ENCODE measurements at places on chromosomes 11 and 22. TPM values are rescaled to one million over a fixed set of nuclear protein-coding genes. Genes with fewer than 3 reads are reported as not detected.
A peak's percentile ranks its signal among the peaks of the same experiment; 100 is the strongest.

The MPPED2 gene
- not detected for total RNA-seq

The SLC6A5 gene
- total RNA-seq: not detected

The KRTAP5-11 gene
- not detected for total RNA-seq

The ZC3H12C gene
- total RNA-seq: 10.2 TPM

The MPZL3 gene
- total RNA-seq: 8.7 TPM

The BAIAP2L2 gene
- total RNA-seq: 1.0 TPM

DNA sequence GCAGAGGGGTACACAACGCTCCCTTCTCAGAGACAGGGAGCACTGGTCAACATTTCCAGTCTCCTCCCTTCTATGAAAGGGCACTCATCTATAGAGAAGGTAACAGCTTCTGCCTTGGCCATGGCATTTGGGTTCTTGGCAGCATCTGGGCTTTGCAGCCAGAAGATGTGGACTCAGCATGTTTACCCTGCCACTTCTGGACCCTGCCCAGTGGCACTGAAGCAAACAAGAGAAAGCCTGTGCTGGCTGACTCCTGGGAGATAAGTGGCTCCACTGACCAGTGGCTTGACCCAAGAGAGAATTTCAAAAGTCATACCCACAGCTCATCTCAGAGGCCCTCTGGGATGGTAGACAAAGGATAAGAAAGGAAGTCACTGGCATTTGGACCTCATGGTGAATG, 8.0 kb downstream of the CSNK2A3 start:
- DNase-seq: no peak

DNA sequence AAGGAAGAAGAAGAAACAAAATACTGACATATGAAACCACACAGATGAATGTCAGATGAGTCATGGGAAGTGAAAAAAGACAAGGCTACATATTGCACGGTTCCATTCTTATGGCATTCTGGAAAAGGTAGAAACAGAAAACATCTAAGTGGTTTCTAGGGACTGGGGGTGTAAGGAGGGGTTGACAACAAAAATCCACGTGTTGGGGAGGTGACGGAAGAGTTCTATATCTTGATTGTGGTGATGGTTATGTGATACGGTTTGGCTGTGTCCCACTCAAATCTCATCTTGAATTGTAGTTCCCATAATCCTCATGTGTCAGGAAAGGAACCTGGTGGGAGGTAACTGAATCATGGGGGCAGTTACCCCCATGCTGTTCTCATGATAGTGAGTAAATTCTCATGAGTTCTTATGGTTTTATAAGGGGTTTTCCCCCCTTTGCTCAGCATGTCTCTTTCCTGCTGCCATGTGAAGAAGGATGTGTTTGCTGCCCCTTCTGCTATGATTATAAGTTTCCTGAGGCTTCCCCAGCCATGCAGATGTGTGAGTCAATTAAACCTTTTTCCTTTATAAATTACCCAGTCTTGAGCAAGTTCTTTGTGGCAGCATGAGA, 6.4 kb upstream of the ARFGAP3 start:
- peak; percentile 43 for DNase-seq

DNA sequence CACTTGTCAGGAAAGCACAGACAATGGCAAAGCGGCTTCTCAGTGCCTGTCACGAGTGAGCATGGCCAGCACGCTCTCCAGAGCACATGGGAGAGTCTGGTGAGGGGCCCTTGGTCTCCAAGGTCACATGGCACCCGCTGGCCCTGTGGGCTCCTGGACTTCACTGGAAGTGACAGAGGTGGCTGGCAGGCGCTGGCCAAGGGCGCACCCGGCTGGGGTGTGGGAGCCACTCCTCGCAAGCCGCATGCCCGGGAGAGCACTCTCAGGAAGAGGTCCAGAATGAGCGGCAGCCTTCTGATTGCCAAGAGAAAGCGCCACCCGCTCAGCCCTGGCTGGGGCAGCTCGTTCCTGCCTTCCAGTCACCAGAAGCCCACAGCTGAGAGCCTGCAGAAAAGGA, 17.1 kb upstream of the MOB2 start:
- no peak for DNase-seq

DNA sequence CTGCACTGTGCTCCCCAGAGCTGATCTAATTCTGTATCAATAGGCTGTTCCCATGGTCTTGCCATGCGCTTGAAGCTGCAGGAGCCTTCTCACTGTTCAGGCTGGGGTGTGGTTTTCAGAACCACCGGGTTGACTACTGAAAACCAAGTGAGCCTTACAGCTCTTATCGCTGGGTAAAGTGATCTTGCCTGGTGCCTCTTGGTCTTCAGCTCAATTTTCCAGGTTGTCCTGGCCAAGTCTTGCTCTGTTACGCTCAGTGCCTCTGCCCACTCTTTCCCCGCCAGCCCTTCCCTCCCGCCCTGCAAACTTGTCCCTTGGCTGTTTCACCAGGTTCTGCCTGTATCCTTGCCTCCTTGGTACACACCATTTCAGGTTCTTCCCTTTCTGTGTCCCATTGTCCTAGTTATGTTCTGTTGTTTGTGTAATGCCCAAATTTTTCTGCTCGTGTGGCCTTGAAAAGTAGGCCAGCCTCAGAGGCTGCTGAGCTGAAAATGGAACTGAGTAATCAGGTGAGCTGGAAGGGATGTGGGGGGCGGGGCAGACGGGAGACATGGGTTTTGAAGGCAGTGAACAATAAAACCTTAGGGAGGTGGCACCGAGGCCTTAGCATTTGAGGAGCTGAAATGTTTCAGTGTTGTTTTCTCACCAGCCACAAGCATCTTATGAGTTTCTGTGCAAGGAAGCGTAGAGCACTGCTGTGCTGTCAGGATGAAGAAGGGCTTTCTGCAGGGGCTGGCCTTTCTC, 11.2 kb downstream of the PEX26 start:
- no peak for DNase-seq

DNA sequence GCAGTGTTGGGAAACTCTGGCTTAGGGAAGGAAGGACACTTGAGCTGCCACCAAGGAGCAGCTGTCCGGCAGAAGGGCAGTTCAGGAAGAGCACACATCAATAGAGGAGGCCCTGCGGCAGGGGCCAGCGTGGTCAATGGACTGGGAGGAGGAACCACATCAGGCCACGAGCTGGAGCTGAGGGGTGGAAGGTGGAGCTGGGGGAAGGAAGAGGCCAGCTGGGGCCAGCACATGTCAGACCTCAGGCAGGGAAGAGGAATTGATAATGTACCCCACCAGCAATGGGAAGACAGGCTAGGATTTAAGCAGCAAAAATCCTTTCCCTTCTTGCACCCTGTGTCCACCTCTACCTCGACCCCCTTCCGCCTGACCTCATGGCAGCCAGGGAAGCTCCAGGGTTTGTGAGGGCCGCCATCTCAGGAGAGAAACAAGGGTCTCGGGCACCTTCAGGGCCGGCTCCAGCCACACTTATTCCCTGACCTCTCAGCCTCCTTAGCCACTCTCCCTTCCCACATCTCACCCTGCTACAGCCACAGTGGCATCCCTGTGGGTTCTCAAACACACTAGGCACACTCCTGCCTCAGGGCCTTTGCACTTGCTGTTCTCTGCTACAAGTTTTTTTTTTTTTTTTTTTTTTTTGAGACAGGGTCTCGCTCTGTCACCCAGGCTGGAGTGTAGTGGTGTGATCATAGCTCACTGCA, 157.8 kb upstream of the GRK3 start:
- no peak for DNase-seq

DNA sequence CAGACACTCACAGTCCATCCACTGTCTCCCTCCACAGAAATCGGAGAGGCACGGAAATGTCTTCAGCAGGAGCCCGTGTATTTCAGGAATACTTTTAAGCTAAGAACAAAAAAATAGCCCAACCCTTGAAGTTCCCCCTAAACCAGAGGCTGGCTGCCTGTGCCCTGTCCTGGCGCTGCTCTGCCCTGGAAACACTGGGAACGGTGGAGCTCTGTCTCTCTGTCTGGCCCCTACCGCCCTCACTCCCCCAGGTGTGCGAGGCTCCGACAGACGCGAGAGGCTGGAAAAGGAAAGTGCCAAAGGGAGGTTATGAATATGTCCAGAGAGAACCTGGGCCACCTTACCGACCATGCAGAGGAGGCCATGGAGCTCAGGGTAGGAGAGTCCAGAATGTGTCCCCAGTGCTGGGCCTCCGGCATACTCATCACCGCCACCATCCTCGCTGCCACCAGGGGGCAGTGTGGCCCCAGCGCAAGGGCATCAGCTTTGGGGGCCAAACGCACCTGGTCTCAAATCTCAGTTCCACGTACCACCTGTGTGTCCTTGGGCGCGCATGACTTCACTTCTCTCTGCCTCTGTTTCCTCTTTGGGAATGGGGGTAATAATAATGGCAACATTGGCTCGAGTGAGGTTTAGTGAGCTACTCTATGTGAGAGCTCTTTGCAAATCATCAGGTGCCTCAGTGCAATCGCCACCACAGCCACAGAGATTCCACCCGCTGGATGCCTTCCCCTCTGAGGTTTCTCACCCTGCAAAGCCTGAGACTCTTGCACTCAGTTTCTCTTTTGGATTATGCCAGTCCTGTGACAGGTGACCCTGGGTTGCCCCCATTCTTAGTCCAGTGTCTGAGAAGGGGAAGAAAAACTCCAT, 10.4 kb upstream of the SLCO2B1 start:
- peak; percentile 34 for DNase-seq

GRCh38 chr11:33530815-33531214, 169.8 kb downstream of the C11orf91 start:
- DNase-seq: no peak

- DNase-seq: no peak
These were observed 24.0 kb upstream of the SC5D start for GRCh38 chr11:121268581-121268980.

DNA sequence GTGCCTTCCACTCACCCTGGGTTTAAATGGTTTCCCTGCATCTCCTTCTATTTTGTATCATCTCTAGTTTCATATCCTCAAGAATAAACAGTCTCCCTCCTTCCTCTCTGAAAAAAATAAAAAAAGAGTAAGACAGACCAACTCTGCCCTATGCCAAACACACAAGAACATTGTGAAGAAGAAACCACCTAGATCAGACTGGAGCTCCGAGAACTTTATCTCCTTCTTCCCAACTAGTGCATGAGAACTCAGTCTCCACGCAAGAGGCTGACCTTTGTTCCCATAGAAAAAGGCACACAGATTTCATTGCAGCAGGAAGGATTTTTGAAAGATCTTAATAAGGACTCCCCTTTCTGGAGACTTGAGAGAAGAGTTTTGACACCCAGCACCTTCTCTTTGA, 8.7 kb upstream of the PEX26 start:
- DNase-seq: no peak

GRCh38 chr11:12694183-12694531, 19.9 kb downstream of the TEAD1 start:
- DNase-seq: no peak

GRCh38 chr22:23219317-23219716, 39.0 kb downstream of the BCR start:
- no peak for DNase-seq

DNA sequence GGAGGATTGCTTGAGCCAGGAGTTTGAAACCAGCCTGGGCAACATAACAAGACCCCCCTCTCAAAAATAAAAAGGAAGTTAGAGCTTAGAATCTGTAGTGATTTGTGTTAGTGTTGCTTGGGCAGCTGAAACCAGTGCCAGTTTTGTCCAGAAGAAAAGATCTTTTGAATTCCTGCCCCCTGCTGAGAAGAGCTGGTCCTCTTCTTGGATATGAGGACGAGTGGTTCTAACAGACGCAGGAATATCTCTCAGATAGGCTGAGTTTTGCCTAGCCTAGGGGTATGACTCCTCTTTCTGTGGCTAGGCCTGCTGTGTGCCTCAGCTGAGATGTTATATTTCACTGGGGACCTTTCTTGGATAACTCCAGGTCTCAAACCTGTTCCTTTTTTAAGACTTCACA, 102.8 kb downstream of the STIM1 start:
- no peak for DNase-seq

GRCh38 chr22:36425977-36426523, 38.3 kb upstream of the MYH9 start:
- DNase-seq: no peak

DNA sequence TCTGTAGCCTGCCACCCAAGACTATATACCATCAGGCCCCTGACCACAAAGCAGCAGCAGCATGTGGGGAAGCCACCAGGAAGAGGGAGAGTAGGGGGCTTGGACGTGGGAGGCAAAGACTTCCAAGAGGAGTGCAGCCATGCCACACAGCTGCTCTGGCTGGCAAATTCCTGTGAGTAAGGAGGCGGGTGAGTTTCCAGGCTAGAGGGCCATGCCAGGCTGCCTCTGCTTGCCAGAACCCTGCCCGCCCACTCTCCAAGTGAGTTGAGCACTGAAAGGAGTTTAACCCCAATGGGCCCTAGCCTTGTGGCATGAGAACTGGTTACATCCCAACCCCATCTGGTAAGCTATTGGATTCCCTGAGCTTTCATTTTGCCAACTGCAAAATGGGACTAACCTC, 4.7 kb upstream of the DGAT2 start:
- DNase-seq: no peak

DNA sequence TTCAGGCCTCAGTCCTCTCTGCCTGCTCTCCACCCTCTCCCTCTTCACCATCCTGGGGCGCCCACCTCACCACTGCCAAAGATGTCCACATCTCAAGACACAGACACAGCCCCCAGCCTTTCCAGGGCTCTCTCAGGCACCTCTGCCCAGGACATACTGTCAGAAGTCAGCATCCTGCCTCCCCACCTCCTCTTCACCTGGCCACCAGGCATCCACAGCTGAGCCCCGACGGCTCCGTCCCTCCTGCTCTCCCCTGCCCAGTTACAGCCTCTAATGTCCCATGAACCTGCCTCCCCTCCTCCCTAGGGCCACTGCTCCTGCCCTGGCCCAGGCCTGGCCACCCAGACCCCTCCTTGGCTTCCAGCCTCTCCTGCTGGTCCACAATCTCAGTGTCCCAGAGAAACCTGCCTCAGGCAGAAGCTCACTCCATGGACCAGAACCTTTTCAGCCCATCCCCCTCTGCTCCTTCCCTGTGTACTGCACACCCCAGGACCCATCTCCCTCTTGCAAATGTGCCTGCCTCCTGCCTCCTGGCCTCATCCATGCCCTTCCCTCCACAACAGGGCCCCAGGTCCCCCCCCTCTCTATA, 3.2 kb downstream of the LTBP3 start:
- no peak for DNase-seq

DNA sequence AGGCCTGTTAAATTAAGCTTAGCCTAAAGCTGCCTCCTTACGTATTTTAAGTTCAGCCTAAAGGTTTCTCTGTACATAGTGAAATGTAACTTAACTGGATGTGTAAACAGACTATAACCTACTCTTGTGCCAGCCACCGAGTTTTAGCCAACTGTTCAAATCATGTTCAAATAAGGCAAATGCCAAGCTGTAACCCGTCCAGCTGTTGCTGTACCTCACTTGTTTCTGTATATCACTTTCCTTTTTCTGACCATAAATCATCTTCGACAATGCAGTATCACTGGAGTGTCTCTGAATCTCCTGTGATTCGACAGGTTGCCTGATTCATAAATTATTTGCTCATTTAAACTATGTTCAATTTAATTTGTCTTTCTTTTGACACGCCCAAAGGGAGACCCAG, 4.0 kb upstream of the PLAAT5 start:
- DNase-seq: no peak

GRCh38 chr11:98060759-98061158, 960.0 kb upstream of the CNTN5 start:
- no peak for DNase-seq

Data from HCT116 (cell line).